ENCODE measurements at places on chromosomes 4 and X.

DNA sequence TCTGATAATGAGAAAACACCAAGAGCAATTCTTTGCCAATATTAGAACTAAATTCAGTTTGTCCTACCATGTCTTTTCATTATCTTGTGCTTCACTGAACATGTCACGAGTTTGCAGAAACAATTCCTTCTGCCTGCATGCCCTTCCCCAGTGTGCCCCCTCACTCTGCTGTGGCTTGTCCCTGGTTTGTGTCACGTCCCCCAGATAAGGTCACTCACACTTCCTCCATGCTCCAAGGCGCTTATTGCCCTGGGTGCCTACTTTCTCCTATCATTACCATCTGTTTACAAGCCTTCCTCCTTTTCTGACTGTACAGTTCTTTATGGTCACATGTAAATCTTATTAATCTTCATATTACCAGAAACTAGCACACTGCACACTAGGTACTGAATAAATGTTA lies 394.1 kb downstream of the KCNIP4 start:
- DNase-seq, result no peak

GRCh38 chrX:71532078-71532752 lies 689 bp upstream of the OGT start:
- DNase-seq, result peak; percentile 48

DNA sequence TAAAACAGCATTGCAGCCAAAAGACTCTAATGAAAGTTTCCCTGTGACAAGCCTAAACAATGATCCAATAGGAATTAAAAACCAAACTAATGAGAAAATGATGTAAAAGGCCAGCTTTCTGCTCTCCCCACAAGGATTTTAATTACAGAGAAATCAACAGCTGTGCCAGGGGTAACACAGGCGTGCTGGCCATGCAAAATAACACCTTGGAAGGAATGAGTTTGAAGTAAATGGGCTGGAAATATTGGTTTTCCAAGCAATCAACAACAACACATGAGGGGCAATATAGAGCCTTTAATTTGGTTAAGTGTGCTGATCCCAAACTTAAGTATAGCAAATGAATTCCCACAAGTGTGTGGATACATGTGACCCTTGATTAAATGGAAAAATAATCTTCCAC lies 56.9 kb downstream of the NDNF start:
- no peak for DNase-seq

- DNase-seq, result no peak
Measured at GRCh38 chrX:12986886-12987285, 12.0 kb downstream of the TMSB4X start.

- no peak for DNase-seq
Measured at GRCh38 chr4:184782731-184783373, 42.9 kb downstream of the ACSL1 start.

GRCh38 chrX:69189576-69190371 lies 24.5 kb upstream of the PJA1 start:
- no peak for DNase-seq

- no peak for DNase-seq
Measured at GRCh38 chrX:117376460-117376859, 740.1 kb downstream of the KLHL13 start.

GRCh38 chr4:110062166-110062565 lies 136.2 kb downstream of the ELOVL6 start:
- DNase-seq, result no peak

- peak; percentile 52 for DNase-seq
Measured at GRCh38 chr4:84750260-84750959, 167.5 kb downstream of the CDS1 start.

DNA sequence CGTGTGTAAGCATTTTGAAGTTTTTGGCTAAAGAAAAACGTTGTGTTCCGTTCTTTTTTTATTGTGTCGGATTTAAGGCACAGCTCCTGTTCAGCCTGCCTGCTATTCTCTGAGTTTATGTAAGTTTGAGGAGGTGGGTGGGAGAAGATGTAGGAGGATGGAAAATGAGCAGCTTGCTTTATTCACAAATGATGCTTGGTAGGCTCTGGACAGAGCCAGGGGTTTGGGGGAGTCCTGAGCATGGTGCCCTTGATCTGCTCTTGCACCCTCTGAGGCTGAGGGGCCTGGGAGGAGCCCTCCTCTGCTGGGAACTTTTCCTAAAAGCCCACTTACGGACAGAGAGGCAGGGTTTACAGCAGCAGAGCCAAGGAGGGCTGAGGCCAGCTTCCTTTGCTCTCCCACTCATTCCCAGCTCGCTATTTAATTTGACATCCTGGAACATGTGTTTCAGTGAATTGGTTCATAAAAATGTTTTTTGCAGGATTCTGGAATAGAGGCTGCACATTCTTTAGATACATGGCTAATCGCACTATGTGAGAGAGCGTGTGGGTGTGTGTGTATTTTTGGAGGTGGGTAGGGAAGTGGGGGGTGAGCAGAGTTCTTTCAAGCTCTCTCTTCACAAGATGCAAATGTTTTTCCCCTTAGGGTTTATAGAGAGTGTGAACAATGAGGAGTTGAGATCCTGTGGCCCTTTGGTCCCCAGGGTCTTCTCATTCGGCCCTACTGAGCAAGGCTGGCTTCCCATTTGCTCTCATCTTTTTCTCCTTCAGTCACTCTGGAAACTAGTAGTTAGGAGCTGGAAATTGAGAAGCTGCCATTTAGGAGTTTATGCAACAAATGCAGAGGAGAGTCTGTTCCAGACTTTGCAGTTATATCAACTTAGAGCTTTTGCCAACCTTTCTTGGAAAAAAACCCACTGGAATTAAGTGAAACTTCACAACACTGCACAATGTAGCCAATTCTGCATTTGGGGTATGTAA lies 32.1 kb downstream of the TMEM131L start:
- peak; percentile 81 for DNase-seq
